ENCODE measurements at places on chromosomes 1 and 21.
A peak's percentile ranks its signal among the peaks of the same experiment; 100 is the strongest.

- no peak for DNase-seq
Measured at GRCh38 chr21:33101300-33101911, 31.5 kb downstream of the OLIG1 start.

DNA sequence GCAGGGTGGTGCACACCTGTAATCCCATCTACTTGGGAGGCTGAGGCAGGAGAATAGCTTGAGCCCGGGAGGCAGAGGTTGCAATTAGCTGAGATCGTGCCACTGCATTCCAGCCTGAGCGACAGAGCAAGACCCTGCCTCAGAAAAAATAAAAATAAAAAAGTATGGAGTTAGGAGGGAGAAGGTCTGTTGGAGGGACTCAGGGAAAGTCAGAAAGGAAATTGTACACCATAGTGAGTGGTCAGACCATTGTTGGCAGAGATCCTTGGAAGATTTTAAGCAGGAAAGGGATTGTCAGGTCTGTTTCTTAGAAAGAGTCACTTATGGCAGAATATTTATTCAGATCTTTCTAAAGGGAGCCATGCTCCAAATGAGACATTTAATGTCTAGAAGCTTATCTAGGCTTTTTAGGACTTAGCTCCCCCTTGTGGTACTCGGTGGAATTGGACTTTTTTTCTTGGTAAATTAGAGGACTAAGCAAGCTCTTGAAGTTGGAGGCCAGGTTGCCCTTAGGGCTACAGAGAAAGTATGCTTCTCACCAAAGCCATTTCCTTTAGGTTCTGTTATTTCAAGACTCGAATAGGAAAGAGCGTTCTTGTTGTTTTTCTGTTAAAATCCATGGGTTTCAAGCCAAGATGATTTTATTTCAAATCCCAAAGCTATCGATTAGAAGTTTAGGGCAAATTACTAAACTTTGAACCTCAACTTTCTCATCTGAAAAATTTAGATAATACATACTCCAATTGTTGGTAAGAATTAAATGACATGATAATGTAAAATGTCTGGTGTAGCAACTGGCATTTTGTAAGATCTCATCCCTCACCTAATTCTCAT is 16.5 kb downstream of the MIA3 start:
- peak; percentile 89 for DNase-seq

DNA sequence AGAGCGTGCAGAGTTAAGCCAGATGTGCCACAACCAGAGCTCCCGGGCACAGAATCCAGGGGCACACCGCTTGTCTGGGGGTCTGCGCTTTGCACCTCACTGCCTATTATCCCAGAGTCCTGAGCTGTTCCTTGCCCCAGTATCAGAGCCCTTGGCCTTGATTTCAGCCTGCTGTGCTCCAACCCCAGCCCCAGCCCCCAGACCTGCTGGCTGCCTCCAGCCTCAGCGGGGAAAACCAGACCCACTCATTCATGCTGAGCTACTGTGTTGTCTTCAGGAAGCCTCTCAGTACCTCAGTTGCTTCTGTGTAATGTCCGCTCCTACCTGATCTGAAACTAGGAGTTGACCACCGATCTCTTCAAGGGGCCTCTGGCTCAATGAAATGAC is 1.1 kb downstream of the IKBKE start:
- DNase-seq, result no peak

DNA sequence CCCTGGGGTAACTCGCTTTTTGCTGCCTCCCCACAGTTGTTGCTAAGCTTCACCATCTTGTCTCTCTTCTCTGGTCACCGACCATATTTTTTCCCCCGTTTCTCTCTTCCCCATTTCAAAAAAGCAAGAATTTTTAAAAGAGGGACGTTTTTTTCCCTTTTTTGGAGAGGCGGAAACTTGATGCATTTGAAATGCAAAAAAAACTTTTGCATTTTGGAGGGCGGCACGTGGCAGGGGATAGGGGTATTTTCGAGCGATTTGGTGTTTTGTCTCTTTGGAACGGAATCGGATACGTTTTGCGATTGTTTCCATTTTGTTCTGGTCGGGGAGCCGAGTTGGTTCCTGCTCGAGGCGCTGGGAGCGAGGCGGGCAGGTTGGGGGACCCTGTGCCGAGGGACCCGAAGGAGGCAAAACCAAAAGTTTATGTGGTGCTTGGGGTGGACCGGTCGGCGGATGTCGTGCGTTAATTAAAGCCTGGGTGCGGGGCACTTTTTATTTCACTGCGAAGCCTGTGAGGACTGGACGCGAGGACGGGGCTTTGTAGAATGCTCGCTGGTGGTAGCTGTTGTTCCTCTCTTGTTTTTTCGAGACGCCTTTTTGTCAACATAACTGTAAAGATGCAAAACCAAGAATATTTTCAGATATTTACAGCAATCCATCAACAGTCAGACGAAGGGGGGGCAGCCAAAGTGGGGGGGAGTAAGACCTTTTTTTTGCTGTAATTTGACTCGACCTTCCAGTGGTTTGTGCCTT is 884 bp downstream of the H3-3A start:
- peak; percentile 41 for DNase-seq

GRCh38 chr1:22506130-22506692 is 54.6 kb downstream of the ZBTB40 start:
- no peak for DNase-seq

All from mucosa of gallbladder (tissue), 1 donor.